ENCODE measurements at places on chromosomes 7 and 10. TPM values are rescaled to one million over a fixed set of nuclear protein-coding genes. Genes with fewer than 3 reads are reported as not detected.

The CAV2 gene
- 86.4 TPM for total RNA-seq

The IFIT2 gene
- 6.3 TPM for total RNA-seq

The NKX1-2 gene
- total RNA-seq: not detected

The UTF1 gene
- total RNA-seq: not detected

The ASB4 gene
- total RNA-seq: not detected

The GRID2IP gene
- not detected for total RNA-seq

The POR gene
- total RNA-seq: 98.8 TPM

The ZDHHC4 gene
- 38.1 TPM for total RNA-seq

The PLAC9 gene
- total RNA-seq: 199 TPM

The SLC13A1 gene
- not detected for total RNA-seq

The TDRD1 gene
- total RNA-seq: 0.22 TPM

The PDZD7 gene
- total RNA-seq: 2.2 TPM

- no peak overlapping the region for H3K4me3 ChIP-seq
- DNase-seq: no peak
- peaks cover 31% of the 10 kb centered on the region for H3K4me1 ChIP-seq
- no peaks in the 10 kb centered on the region for H3K36me3 ChIP-seq
- H3K27me3 ChIP-seq: peaks cover 7% of the 10 kb centered on the region
These were observed 2.3 kb upstream of the HOXA13 start for GRCh38 chr7:27202018-27202861.

- no peak overlapping the region for H3K27ac ChIP-seq
- H3K4me1 ChIP-seq: no peaks in the 10 kb centered on the region
- DNase-seq: no peak
- H3K27me3 ChIP-seq: no peaks in the 10 kb centered on the region
- H3K36me3 ChIP-seq: no peaks in the 10 kb centered on the region
- no peak overlapping the region for H3K4me3 ChIP-seq
These were observed 27.9 kb upstream of the UBE2H start for GRCh38 chr7:129980667-129981066.

- H3K27ac ChIP-seq: no peak overlapping the region
- no peak for DNase-seq
- peaks cover 13% of the 10 kb centered on the region for H3K4me1 ChIP-seq
- H3K4me3 ChIP-seq: no peak overlapping the region
- no peaks in the 10 kb centered on the region for H3K36me3 ChIP-seq
These were observed 103.0 kb upstream of the YAE1 start for GRCh38 chr7:39463252-39463651.

DNA sequence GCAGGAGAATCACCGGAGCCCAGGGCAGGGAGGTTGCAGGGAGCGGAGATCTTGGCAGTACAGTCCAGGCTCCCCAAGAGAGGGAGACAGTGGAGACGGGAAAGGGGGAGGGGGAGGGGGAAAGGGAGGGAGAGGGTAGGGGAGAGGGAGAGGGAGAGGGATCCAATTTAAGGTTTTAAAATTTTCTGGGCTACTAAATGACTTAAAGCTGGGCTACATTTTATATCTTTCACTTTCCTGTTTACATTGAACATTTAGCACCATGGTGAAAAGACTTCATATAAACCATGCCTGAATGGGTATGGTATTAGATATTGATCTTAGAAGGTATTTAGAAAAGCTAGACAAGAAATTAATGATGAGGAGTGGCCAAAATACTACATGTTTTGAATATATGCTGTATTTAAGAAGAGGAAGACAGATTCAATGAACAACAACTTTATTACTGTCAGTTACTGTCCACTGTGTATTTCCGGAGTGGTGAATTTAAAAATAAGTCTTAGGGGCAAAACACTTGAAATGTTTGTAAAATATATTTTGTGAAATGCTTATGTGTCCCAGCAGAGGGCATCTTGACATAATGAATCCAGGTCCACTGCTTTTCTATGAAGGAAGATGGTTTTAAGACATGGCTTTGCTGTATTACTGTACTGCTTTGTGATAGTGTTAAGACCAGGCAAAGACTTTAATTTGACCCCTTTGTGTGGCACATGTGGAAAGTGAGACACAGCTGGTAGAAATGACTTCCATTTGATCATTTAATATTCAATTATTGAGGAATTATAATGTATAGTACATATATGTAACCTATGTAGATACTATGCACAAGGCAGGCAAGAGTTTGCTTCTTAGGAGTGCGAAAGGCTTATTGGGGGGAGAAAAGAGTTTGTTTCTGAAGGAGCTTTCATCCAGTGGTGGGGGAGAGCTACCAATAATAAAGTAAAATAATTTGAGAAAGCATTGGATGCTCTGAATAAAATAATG is 52.8 kb downstream of the NRF1 start:
- H3K27me3 ChIP-seq: no peaks in the 10 kb centered on the region
- H3K27ac ChIP-seq: no peak overlapping the region
- DNase-seq: no peak
- H3K36me3 ChIP-seq: peaks cover 8% of the 10 kb centered on the region
- H3K4me1 ChIP-seq: no peaks in the 10 kb centered on the region

GRCh38 chr7:91240376-91240941 is 23.8 kb upstream of the FZD1 start:
- H3K4me1 ChIP-seq: no peaks in the 10 kb centered on the region
- H3K36me3 ChIP-seq: no peaks in the 10 kb centered on the region
- no peak for DNase-seq
- H3K4me3 ChIP-seq: no peak overlapping the region
- H3K27ac ChIP-seq: no peak overlapping the region

DNA sequence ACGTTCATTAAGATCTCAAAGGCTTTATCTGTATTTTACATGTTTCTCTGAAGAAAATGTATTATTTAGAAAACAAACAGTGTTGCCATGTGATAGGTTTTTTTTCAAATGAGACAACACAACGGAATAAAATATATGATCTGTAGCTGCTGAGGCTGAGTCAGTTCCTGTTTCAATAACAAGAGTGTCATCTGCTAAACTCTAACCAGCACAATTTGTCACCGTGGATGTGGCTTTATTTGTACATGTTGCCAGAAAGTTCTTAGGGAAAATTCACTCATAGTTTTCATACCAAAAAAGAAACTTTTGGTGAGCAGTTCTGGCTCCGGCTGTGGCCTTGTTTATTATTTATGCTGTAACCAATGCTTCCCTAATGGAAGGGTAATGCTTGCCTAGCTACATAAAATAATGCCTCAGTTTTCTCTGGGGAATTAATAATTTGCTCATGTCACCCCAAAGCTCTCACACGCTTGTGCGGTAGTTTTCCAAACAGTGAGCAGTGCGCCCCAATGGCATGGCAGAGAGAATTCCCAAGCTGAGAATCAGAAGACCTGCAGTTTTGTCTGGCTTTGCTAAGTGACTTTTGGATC is 20.3 kb upstream of the KLF6 start:
- H3K27me3 ChIP-seq: no peaks in the 10 kb centered on the region
- peaks cover 46% of the 10 kb centered on the region for H3K4me1 ChIP-seq
- no peaks in the 10 kb centered on the region for H3K36me3 ChIP-seq
- peak overlapping the region; percentile 92 for H3K27ac ChIP-seq

DNA sequence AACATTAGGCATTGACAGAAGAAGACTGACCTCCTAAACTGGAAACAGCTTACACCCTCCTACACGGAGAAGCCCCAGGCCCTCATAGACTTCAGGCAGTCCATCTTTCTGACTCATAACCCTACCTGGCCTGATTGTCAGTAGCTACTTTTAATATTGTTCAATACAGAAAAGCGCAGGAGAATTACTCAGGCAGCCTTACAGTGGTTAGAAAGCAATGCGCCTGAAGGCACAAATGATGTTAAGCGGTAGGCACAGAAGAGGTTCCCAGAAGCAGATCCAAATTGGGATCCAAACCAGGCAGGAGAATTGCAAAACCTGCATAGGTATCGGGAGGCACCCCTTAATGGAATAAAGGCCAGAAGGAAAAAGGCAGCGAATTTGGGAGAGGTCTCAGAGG is 5.4 kb upstream of the CYREN start:
- no peaks in the 10 kb centered on the region for H3K27me3 ChIP-seq
- peaks cover 45% of the 10 kb centered on the region for H3K36me3 ChIP-seq
- peaks cover 8% of the 10 kb centered on the region for H3K4me1 ChIP-seq
- no peak overlapping the region for H3K4me3 ChIP-seq

DNA sequence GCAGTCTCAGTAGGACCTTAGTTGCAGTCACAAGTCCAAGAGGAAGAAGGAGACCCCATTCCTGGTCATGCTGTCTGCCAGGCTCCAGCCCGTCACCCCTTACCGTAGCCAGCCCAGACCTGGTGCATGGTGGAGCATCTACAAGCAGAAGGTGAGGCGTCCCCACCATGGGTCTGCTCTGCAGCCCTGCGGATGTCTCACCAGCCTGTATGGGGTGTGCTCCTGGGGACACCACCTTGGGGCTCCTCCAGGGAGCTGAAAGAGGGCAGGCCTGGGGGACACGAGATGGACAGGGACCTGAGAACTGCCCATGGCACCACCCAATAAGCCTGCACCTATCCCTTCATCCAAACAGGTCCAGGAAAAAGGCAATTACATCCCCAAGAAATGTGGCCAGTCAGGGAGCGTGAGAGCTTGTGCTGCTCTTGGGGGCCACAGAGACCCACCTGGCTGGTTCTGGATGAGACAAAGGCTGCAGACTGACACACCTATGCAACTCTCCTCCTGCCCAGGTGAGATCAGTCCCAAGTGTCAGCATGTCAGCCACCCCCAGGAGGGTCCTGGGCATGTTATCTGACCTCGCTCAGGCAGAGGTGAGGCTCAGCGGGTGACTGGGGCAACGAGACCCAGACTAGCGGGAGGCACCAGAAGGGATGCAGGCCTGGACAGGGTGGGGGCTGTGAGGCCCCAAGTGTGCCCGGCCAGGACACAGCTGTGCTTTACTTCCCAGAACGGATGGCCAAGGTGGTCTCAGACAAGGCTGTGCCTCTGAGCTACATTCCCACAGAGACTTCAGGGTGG is 84.5 kb upstream of the RET start:
- no peaks in the 10 kb centered on the region for H3K36me3 ChIP-seq
- no peaks in the 10 kb centered on the region for H3K4me1 ChIP-seq
- DNase-seq: no peak
- H3K27me3 ChIP-seq: no peaks in the 10 kb centered on the region

- no peaks in the 10 kb centered on the region for H3K4me1 ChIP-seq
- no peaks in the 10 kb centered on the region for H3K36me3 ChIP-seq
- DNase-seq: no peak
- no peak overlapping the region for H3K4me3 ChIP-seq
- no peaks in the 10 kb centered on the region for H3K27me3 ChIP-seq
These were observed 68.1 kb upstream of the PAPSS2 start for GRCh38 chr10:87591589-87591886.

DNA sequence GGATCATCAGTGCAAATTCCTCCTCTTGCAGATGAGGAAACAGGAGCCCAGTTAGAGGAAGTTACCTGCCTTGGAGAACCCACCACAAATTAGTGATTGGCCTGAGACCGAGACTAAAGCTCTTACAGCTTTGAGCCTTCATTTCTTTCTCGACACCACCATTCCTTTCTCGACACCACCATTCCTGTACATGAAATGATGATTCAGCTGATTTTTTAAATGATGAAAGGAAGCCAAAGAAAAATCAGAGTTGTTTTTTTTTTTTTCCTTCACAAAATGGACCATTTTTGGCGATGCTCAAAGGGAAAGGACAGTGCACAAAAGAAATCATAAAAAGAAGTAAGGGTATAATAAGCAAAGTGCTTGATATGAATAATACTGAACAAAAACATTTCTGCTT is 1080.2 kb upstream of the AUTS2 start:
- H3K27me3 ChIP-seq: no peaks in the 10 kb centered on the region
- H3K4me1 ChIP-seq: no peaks in the 10 kb centered on the region
- no peaks in the 10 kb centered on the region for H3K36me3 ChIP-seq
- H3K27ac ChIP-seq: no peak overlapping the region
- H3K4me3 ChIP-seq: no peak overlapping the region
- no peak for DNase-seq

- H3K27ac ChIP-seq: no peak overlapping the region
- no peaks in the 10 kb centered on the region for H3K27me3 ChIP-seq
- DNase-seq: no peak
- H3K4me3 ChIP-seq: no peak overlapping the region
- H3K36me3 ChIP-seq: no peaks in the 10 kb centered on the region
These were observed 33.3 kb downstream of the CASP7 start for GRCh38 chr10:113712755-113713639.

DNA sequence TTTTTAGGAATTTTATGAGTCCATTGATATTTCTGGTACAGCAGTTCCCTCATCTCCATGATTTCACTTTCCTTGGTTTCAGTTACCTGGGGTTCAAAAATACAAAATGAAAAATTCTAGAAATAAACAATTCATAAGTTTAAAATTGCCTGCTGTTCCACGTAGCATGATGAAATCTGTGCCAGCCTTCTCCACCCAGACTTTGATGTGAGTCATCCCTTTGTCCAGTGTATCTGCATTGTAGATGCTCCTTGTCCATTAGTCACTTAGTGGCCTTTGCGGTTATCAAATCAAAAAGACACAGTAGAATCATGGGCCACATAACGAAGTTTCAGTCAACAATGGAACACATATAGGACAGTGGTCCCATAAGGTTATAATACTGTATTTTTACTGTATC is 286.9 kb downstream of the PTEN start:
- peaks cover 6% of the 10 kb centered on the region for H3K4me1 ChIP-seq
- no peak for DNase-seq
- no peaks in the 10 kb centered on the region for H3K36me3 ChIP-seq
- H3K27me3 ChIP-seq: no peaks in the 10 kb centered on the region
- no peak overlapping the region for H3K27ac ChIP-seq

DNA sequence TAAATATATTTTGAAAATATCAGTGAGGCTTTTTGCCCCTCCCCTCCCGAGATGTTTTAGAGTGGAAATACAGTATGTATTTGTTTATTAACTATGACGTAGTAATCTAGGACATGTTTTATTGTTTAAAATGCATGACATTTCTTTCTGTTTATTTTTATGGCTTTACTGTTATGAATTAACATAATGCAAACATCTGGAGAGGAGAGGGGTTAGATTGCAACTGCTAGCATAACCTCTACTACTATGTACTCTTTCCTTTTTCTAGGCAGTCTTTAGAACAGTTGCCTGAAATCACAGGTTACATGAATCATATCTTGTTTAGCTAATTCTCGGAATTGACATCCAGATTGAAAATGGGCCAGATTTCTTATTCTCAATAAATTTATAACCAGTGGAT is 7.4 kb downstream of the BTAF1 start:
- no peak overlapping the region for H3K27ac ChIP-seq
- no peak for DNase-seq
- H3K36me3 ChIP-seq: no peaks in the 10 kb centered on the region
- no peak overlapping the region for H3K4me3 ChIP-seq
- peaks cover under 1% of the 10 kb centered on the region for H3K4me1 ChIP-seq

GRCh38 chr7:27144781-27145164 is 1.3 kb upstream of the HOXA5 start:
- H3K4me3 ChIP-seq: no peak overlapping the region
- DNase-seq: no peak
- no peaks in the 10 kb centered on the region for H3K36me3 ChIP-seq

- H3K4me1 ChIP-seq: no peaks in the 10 kb centered on the region
- no peak for DNase-seq
- H3K27me3 ChIP-seq: no peaks in the 10 kb centered on the region
- no peak overlapping the region for H3K27ac ChIP-seq
- H3K4me3 ChIP-seq: no peak overlapping the region
- H3K36me3 ChIP-seq: no peaks in the 10 kb centered on the region
These were observed 30.1 kb upstream of the KCNMA1 start for GRCh38 chr10:77667426-77668324.

- H3K27ac ChIP-seq: peak overlapping the region; percentile 99
- H3K4me1 ChIP-seq: peaks cover 44% of the 10 kb centered on the region
- DNase-seq: peak; percentile 94
- no peaks in the 10 kb centered on the region for H3K27me3 ChIP-seq
- H3K4me3 ChIP-seq: peak overlapping the region; percentile 93
- peaks cover 21% of the 10 kb centered on the region for H3K36me3 ChIP-seq
These were observed 1.7 kb downstream of the TRIM8 start for GRCh38 chr10:102645741-102646609.

- H3K27me3 ChIP-seq: no peaks in the 10 kb centered on the region
- peak overlapping the region; percentile 78 for H3K27ac ChIP-seq
- H3K36me3 ChIP-seq: no peaks in the 10 kb centered on the region
- no peak overlapping the region for H3K4me3 ChIP-seq
- no peaks in the 10 kb centered on the region for H3K4me1 ChIP-seq
These were observed 92.4 kb downstream of the ARID5B start for GRCh38 chr10:61993711-61994401.
